Lung (tissue), 17 donors: ENCODE measurements at places on chromosomes 2 and 18. TPM values are rescaled to one million over a fixed set of nuclear protein-coding genes. Genes with fewer than 3 reads are reported as not detected.
A peak's percentile ranks its signal among the peaks of the same experiment; 100 is the strongest.

INO80D gene
- total RNA-seq = 24.2 TPM

DNA sequence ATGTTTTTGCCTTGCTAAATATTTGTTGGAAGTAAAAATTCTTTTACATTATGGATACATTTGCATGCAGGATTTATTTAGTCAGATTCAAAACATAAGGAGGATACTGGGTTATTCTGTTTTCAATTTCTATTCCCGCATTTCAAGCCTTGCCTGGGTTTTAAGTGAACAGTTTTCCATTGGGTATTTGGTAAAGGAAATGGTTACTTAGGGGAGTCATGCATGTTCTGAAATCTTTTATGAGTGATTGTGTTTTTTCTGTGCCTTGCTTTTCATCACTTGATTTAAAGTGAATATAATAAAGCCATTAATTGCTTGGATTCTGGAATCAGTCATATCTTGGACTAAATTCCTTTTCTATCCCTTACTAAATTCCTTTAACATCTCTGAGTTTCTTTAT is 12.0 kb upstream of the SP9 start:
- peaks cover 39% of the 10 kb centered on the region for H3K27me3 ChIP-seq
- no peak overlapping the region for H3K4me3 ChIP-seq
- no peak overlapping the region for H3K27ac ChIP-seq
- peaks cover 12% of the 10 kb centered on the region for H3K4me1 ChIP-seq
- no peaks in the 10 kb centered on the region for H3K36me3 ChIP-seq
- DNase-seq = no peak

EMILIN1 gene
- 88.4 TPM for total RNA-seq

DNA sequence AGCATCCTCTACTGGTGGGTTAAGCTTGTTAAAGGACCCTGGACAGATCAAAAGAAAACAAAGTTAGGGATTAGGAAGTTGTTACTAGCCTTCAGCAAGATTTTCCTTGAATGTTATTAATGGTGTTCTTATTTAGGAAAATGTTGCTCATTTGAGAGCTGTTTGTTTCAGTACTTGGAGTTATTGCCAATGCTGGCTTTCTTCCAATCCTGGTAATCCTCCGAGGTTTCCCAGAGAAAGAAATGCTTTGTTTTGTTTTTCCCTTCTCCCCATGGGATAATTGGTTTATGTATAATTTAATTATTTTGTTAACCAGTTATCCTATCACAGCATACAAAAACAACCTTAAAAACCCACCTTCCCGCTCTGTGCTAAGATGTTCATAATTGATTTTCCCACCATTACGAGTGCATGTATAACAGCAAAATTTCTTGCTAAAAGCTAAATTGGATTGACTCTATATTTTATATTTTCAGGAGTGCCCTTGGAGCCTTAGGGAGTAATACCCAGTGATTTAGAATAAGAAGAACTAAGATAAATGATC is 79.8 kb downstream of the MGAT5 start:
- no peak overlapping the region for H3K27ac ChIP-seq
- H3K4me3 ChIP-seq = no peak overlapping the region
- H3K4me1 ChIP-seq = no peaks in the 10 kb centered on the region
- DNase-seq = no peak
- H3K27me3 ChIP-seq = no peaks in the 10 kb centered on the region

- H3K4me1 ChIP-seq = no peaks in the 10 kb centered on the region
- no peaks in the 10 kb centered on the region for H3K36me3 ChIP-seq
- no peak for DNase-seq
- H3K4me3 ChIP-seq = no peak overlapping the region
- no peak overlapping the region for H3K27ac ChIP-seq
Observed at GRCh38 chr18:23871410-23871809, 143.1 kb upstream of the TTC39C start.

GNAL gene
- total RNA-seq = 3.5 TPM

DNA sequence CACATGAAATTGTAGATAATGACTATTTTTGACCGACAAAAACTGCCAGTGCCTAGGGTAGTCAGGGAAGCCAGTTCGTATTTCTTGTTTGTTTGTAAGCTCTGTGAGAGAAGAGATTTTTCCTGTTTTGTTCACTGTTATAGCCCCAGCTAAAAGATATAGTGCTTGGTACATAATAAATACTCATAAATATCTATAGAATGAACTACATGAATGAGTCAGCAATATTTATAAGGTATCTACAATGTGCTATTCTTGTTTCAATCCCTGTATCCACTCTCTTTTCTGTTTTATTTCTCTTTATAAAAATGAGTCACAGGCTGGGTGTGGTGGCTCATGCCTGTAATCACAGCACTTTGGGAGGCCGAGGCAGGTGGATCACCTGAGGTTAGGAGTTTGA is 275.6 kb upstream of the FANCL start:
- no peaks in the 10 kb centered on the region for H3K27me3 ChIP-seq
- no peaks in the 10 kb centered on the region for H3K36me3 ChIP-seq
- H3K4me1 ChIP-seq = no peaks in the 10 kb centered on the region
- no peak overlapping the region for H3K4me3 ChIP-seq
- no peak overlapping the region for H3K27ac ChIP-seq

- no peak for DNase-seq
- H3K36me3 ChIP-seq = no peaks in the 10 kb centered on the region
- no peaks in the 10 kb centered on the region for H3K27me3 ChIP-seq
- H3K4me3 ChIP-seq = no peak overlapping the region
- no peaks in the 10 kb centered on the region for H3K4me1 ChIP-seq
Observed at GRCh38 chr2:146363731-146364130, 1481.1 kb upstream of the ACVR2A start.

DNA sequence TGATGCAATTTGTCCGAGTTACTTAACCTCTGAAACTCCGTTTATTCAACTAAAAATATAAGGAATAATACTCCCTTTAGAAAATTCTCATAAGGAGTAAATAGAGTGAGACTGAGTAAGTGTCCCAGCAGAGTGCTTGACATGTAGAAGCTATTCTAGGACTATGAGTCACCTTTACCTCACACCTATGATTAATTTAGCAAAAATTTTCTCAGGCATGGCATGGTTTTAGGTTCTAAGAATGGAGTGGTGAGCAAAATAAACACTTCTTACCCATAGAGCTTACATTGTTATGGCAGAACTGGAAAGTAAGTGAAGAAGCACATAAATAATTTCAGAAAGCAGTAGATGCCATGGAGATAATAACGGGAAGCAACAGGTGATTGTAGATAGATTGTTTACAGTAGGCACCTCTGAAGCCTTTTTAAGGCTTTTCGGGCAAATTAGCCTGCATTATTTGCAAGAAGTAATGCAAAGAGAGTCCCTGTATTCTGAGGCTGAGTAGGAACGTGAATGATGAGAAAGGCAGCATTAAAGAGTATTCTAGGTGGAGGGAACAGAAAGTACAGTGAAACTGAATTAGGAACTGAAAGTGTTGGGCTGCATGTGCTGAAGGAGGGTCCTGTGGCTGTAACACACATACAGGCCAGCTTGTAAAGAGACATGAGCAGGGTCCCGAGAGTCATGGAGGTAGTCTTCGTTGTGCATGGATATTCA is 209.2 kb downstream of the ZNF407 start:
- peak overlapping the region; percentile 64 for H3K27ac ChIP-seq
- no peaks in the 10 kb centered on the region for H3K4me1 ChIP-seq
- H3K27me3 ChIP-seq = no peaks in the 10 kb centered on the region
- H3K4me3 ChIP-seq = no peak overlapping the region

GRCh38 chr2:196217116-196217515 is 45.7 kb upstream of the STK17B start:
- no peak overlapping the region for H3K27ac ChIP-seq
- H3K27me3 ChIP-seq = no peaks in the 10 kb centered on the region
- DNase-seq = no peak
- H3K36me3 ChIP-seq = peaks cover 7% of the 10 kb centered on the region

FIGN gene
- 5.4 TPM for total RNA-seq

DNA sequence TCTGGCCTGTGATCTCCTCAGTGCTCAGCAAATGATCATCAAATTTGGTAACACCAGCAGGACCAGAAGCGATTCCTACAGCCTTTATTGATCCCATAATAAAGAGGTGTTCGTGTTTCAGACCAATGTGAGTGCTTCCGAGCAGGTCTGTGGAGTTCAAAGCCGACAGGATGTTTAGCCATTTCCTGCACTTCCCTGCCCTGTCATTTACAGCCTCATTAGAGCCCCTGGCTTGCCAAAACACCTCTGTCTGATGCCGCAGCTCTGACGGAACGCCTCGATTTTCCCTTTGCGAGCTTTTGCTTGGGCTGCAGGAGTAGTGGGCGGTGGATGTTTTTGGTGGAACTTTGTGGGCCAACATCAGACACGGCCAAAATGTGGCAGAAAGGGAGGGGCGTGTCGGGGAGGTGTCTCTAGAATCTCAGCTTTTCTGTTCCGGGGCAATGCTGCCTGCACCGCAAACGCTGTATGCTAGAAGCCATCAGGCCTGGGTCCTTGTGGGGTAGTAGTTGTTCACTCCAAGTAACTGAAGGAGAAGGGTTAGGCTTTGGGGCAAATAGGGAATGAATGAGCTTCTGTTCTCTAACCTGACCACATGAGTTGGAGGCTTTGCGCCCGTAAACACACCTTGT is 26.1 kb upstream of the INHBB start:
- no peak for DNase-seq
- H3K36me3 ChIP-seq = no peaks in the 10 kb centered on the region
- peaks cover 38% of the 10 kb centered on the region for H3K4me1 ChIP-seq
- H3K4me3 ChIP-seq = no peak overlapping the region
- H3K27ac ChIP-seq = no peak overlapping the region

DNA sequence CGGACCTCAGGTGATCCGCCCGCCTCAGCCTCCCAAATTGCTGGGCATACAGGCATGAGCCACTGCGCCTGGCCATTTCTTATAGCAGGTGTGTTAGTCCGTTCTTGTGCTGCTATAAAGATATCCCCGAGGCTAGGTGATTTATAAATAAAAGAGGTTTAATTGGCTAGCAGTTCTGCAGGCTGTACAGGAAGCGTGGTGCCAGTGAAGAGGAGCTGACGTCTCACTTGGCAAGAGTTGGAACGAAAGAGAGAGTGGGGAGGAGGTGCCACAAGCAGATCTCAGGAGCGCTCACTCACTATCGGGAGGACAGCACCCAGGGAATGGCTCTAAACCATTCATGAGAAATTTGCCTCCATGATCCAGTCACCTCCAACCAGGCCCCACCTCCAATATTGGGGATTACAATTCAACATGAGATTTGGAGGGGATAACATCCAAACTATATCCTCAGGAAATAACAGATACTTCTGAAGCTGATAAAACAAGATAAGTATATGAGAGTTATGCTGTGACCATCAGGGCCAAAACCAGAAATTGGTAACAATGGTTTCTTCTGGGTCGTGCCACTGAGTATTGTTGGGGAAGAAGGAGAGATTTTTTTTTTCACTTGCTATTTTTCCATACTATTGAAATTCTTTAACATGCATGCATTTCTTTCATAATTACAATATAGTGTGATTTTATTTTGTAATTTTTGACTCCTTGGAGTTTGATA is 7.4 kb upstream of the RMC1 start:
- no peaks in the 10 kb centered on the region for H3K27me3 ChIP-seq
- no peaks in the 10 kb centered on the region for H3K36me3 ChIP-seq
- no peak overlapping the region for H3K27ac ChIP-seq
- no peak for DNase-seq

- no peak overlapping the region for H3K27ac ChIP-seq
- no peaks in the 10 kb centered on the region for H3K36me3 ChIP-seq
- no peaks in the 10 kb centered on the region for H3K27me3 ChIP-seq
- no peak overlapping the region for H3K4me3 ChIP-seq
- peaks cover 9% of the 10 kb centered on the region for H3K4me1 ChIP-seq
Observed at GRCh38 chr2:241931084-241931975, 61.8 kb downstream of the RTP5 start.

DNA sequence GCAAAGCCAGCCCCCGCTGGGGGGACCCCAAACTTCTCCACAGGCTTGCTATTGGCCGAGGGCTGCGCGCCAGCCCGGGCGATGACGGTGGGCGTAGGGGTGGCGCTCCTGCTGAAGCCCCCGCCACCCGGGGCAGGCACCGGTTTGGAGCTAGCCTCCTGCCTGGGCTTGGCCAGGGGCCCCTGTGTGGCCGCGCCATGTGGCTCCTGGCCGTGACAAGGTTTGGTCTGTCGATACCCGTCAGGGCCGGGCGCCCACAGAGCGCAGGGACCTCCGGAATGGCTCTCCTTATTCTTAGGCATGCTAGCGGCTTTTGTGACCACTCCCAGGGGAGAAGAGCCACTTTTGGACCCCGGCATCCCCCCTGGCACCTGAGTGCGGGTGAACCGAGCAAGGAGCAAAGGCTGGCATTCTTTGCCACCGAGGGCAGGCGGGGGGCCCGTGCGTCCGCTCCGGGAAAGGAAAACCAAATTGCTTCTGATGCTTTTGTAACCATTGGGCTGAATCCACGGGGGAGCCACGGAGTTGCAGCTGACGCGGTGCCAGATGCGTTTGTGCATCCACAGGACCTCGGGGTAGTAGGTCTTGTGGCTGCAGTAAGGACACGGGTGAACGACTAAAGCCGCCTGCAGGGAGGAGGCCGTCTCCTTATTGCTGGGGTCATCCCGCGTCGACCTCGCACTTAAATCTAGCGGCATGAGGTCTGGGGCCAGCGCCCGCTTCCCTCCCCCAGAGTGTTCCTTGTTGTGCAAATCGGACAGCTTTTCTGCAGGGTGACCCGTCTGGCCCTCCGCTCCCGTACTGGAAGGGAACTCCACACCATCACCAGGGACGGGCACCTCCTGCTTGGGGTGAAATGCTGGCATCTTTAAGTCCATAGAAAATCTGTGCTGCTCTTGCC is 115.6 kb downstream of the ZNF516 start:
- peaks cover 8% of the 10 kb centered on the region for H3K4me1 ChIP-seq
- no peak overlapping the region for H3K27ac ChIP-seq
- H3K4me3 ChIP-seq = no peak overlapping the region
- no peaks in the 10 kb centered on the region for H3K27me3 ChIP-seq

GRCh38 chr2:150643114-150643725 is 155.8 kb upstream of the RND3 start:
- no peak overlapping the region for H3K27ac ChIP-seq
- no peaks in the 10 kb centered on the region for H3K27me3 ChIP-seq
- no peak overlapping the region for H3K4me3 ChIP-seq
- no peaks in the 10 kb centered on the region for H3K4me1 ChIP-seq
- no peaks in the 10 kb centered on the region for H3K36me3 ChIP-seq

DNA sequence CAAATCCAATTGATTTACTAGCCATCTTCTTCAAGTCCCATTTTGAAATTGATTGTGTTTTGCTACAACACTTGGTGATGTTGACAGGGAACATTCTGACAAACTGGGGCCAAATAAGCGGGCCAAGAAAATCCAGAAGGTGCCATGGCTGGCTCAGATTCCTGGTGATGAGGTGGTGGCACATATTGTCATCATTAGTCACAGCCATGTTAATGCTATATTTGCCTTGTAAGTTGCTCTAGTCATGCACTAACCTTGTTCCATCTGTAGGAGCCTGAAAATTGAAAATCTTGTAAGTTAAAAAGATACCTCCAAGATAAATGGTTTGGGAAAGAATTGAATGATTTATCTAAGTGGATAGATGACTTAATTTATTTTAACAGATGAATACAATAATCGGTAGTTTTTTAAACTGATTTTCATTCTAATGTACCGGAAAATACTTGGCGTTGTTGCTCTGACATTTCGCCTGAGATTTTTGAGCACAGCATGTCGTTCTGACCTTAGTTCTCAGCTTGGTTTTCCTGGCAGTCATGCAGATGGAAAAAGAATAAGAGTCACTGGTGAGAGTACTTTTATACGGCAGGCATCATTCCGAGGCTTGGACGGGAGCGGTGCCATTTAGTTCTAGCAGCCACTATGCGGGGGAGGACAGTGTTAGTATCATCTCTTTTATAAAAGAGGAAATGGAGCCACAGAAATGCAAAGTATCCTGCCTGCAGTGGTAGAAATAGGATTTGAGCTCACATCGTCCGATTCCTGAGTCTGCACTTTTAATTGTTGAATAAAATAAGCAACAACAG is 133.9 kb downstream of the ZNF532 start:
- H3K4me1 ChIP-seq = no peaks in the 10 kb centered on the region
- peak; percentile 72 for DNase-seq
- peak overlapping the region; percentile 80 for H3K27ac ChIP-seq
- no peak overlapping the region for H3K4me3 ChIP-seq
